Pancreas (tissue), 10 donors: ENCODE measurements at places on chromosomes 3 and 15. TPM values are rescaled to one million over a fixed set of nuclear protein-coding genes. Genes with fewer than 3 reads are reported as not detected.

DNA sequence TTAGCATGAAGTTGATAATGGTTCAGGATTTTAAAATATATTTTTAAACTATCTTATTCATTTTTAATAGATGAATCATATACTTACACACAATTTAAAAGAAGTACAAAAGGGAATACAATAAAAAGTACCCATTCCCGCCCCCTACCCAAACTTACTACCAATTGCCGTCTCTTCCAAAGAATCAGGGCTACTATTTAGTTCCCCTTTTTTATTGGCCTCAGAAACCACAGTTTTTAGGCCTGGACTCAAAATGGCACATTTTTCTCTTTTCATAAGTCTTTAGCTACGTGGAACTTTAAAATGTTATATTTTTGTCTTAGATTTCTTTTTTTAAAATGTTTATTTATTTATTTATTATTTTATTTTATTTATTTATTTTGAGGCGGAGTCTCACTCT, 18.0 kb downstream of the LRRK1 start:
- no peak for DNase-seq

CHRNA3 gene
- total RNA-seq = 0.17 TPM

SCAANT1 gene
- not detected for total RNA-seq

LRTM1 gene
- total RNA-seq = not detected

FAM174B gene
- total RNA-seq = 78.4 TPM

GRCh38 chr3:72335458-72336095, 512.7 kb downstream of the SHQ1 start:
- DNase-seq = no peak

GRCh38 chr15:38888701-38889221, 324.1 kb upstream of the RASGRP1 start:
- DNase-seq = peak; percentile 29

SH2D7 gene
- not detected for total RNA-seq

DNA sequence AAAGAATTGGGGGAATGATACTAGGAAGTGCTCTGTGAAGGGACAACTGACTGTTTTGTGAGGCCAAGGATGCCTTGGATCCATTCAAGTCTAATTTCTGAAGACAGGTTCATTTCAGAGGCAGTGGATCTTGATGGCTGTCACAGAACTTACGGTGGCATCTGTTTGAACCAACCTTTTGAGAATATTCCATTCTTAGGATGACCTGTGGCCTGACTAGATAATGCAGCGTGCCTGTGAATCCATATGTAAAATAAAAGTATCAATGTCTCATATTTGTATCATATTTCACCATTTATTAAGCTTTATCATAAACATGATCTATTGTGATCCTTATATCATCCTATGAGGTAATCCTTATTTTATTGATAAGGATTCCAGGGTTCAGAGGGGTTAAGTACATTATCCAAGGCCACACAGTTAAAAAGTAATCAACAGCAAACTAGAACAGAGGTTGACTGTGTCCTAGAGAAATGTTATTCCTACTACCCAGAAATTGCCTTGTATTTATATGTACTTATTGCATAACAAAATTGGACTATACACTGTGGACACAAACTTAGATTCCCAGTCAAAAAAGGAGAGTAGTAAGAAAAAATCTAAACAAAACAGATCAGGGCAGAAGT, 34.3 kb downstream of the IL1RAP start:
- DNase-seq = no peak

DNA sequence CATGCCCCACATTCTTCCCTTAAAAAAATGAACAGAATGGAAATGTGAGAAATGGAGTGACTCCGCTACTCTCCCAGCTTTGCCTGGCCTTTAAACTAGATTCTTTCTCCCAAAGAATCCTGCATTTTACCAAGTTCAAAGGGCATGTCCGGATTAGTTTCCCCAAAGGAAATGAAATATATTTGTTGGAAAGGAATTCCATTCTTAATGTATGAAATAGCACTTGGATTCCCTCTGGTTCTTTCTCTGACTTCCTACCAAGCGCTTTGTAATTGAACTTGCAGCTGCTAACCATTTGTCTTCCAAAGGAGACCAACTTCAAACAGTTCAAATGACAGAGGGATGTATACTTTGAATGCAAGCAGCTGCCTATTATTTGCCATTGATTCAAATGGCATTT, 18.9 kb downstream of the MAP2K1 start:
- no peak for DNase-seq

ZIC1 gene
- not detected for total RNA-seq

C2CD4A gene
- total RNA-seq = 3.6 TPM

CLDN18 gene
- total RNA-seq = 8.1 TPM

GRCh38 chr3:126212620-126213378, 32.4 kb upstream of the ALDH1L1 start:
- peak; percentile 69 for DNase-seq

IGSF10 gene
- total RNA-seq = 0.61 TPM

MDFIC2 gene
- total RNA-seq = not detected

DNA sequence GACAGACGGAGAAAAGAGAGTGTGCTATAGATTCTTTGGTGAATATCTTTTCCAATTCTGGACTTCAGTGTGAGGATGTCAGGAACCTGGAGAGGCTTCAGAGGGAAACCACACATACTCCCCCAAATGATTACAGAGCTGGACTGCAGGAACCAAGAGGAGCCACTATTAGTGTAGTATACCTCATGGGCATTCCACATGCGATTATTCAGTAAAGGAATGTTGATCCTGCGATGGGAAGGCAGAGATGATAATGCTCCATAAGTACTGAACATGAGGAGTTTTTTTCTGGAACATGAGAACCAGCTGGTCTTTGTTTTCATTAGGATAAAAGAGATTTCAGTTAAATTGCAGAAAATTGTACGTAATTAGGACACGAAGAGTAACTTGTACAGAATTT, 18.7 kb downstream of the STARD9 start:
- DNase-seq = no peak

DNA sequence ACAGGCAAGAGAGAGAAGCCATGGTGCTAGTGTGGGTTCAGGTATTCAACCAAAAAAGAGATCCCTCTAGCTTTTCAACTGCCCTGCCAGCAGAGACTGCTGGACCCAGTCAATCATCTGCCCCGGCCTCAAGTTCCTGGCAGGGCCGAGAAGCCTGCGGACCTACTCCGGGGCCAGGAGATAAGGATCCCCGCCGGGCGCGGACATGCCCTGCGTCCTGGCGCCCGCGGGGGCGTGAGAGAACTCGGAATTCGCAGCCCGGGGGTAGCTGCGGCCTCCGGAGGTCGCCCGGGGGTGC, 821 bp upstream of the MAGI1 start:
- peak; percentile 30 for DNase-seq

APOD gene
- total RNA-seq = 32.0 TPM

CKMT1B gene
- 1.8 TPM for total RNA-seq

GRCh38 chr3:33578325-33579177, 138.3 kb upstream of the UBP1 start:
- DNase-seq = no peak

GRCh38 chr3:186760141-186760833, 23.1 kb upstream of the EIF4A2 start:
- no peak for DNase-seq

- no peak for DNase-seq
Measured at GRCh38 chr3:170458285-170458684, 39.6 kb downstream of the CLDN11 start.

CFAP161 gene
- total RNA-seq = 0.24 TPM

DNA sequence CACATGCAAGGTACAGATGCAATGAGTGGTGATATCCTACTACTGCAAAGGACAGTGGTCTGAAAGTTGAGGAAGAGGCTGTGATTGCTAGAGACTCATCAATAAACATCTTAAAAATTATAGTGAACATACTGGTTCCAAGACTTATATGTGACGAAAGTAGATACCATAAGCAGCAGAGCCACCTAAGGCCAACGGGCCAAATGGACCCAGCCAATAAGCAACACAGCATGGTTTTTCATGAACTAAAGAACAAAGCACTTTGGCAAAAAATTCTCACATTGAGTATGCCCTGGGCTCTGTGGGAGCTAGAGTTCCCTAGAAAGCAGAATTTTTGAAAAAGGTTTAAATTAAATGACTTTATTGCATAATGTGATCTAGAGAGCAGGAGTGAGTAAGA, 272.1 kb downstream of the SI start:
- no peak for DNase-seq

- peak; percentile 41 for DNase-seq
Measured at GRCh38 chr3:49654955-49655556, 19.1 kb upstream of the APEH start.

DNA sequence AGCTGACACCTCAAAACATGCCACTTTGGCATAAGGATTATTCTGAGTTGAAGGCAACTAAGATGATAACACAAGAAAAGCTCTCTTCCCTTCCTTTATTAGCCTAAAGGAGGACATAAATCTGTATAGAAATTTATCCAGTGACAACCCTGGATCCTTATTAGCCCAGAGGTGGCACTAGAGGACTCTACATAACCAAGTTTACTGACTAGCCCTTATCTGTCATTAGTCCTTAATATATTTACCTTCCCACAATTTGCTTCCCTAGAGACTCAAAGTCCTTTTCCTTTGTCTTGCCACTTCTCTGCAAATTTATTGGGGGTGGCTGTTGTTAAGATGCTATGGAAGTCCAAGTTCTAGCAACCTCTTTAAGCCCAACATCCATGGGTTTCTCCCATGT, 26.7 kb downstream of the CEP70 start:
- no peak for DNase-seq
